ENCODE measurements at places on chromosomes 6 and 20.
A peak's percentile ranks its signal among the peaks of the same experiment; 100 is the strongest.

DNA sequence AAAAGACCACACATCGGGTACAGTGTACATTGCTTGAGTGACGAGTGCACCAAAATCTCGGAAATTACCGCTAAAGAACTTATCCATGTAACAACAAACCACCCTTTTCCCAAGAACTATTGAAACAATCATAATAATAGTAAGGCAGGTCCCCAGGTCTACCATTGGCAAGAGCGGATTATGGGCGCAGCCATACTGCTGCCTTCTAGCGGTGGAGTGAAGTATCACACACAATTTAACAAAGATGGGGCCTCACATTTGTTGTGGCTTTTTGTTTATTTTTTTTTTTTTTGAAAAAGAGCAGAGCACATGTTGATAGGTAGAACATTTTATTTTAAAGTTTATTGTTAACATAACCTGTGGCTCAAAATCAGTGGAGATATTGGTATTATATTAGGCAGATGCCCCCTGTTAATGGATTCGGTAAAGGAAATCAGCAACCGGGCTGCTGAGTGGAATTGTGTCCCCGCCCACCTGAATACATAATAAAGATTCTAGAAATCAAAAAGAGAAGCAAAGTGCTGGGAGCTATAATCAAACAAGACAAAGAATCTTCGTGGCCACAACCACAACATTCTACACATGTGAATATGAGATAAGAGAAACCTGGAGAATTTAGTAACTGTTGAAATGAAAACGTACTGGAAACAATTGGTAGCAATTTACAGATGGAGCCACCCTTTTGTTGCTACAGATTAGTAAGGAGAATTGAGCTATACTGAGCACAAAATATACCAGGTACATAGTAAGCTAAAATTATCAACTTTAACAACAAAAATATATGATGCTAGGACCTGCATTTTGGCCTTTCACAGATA is 94.2 kb upstream of the EXOC2 start:
- DNase-seq, result no peak

DNA sequence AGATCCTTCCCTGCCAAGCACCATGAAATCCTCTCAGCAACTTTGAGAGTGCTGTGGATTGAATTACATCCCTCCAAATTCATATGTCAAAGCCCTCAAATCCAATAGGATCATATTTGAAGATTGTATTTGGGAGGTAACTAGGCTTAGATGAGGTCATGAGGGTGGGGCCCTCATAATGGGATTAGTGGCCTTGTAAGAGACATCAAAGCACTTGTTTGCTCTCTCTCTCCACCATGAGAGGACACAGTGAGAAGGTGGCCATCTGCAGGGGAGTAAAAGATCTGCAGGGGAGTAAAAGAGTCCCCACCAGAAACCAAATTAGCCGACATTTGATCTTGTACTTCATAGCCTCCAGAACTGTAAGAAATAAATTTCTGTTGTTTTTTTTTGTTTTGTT is 298.2 kb downstream of the SAMD5 start:
- no peak for DNase-seq

GRCh38 chr6:17125407-17125806 is 23.6 kb downstream of the STMND1 start:
- no peak for DNase-seq

GRCh38 chr20:23360531-23360930 is 1.5 kb upstream of the GZF1 start:
- no peak for DNase-seq

GRCh38 chr6:111417181-111417585 is 65.8 kb downstream of the REV3L start:
- DNase-seq, result no peak

DNA sequence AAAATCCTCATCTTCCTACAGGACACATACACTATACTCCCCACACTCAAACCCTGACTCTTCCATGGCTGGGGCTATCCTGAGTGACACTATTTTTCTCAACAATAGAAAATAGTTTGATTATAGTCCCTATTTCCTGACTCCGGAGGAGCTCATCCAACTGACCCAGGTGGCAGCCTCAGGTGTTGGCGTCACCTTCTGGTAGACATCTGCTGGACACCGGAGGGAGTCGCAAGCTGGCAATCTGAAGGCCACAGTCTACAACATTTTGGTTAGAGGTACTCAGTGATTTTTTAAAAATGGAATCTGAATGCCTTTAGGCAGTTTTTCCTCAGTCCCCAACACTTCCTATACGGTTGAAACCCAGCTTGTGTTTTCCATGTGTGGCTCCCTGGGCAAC is 32.2 kb upstream of the OCSTAMP start:
- DNase-seq, result no peak

DNA sequence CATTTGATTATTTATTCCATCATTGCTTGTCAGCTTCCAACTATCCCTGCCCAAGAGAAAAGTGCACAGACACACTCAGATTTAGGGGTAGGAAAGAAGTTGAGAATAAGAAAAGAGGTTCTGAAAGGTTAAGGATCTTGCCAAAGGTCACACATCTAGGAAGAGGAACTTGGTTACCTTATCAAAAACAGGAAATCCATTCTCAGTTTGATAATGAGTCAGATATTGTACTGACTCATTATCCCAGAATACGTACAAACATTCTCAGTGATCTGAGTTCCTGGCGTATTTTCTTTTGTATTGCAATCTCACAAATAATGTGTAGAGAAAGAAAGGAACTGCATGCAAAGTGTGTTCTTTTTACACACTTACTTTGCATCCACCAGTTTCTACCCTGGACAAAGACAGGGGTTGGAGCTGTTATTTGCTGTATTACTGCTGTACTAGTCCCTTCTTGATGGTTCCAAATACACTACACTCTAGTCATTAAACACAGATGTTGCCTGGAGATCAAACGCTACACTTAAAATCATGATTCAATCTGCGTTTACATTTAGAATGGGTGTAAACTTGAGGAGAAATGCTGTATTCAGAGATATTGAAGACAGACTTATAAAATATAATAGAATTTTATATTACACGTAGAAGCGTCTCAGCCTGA is 545.7 kb downstream of the PRKN start:
- no peak for DNase-seq

GRCh38 chr6:126002755-126003679 is 16.7 kb downstream of the TRMT11 start:
- no peak for DNase-seq

DNA sequence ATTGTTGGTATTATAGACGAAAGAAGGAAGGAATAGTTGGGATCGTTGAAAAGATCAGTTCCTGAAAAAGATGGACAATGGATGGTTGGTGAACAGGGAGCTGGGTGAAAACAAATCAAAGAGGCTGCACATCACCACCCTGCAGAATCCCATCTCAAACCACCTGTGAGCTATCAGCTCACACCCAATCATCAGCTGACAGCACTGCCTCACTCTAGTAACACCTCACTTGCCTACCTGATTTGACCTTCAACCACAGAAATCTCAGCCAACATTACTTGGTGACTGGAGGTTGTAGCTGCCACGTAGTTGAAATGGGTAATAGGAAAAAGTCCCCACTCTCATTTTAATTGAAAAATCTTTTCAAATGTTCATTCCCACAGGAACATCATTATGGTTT is 101.8 kb upstream of the DST start:
- DNase-seq, result no peak

DNA sequence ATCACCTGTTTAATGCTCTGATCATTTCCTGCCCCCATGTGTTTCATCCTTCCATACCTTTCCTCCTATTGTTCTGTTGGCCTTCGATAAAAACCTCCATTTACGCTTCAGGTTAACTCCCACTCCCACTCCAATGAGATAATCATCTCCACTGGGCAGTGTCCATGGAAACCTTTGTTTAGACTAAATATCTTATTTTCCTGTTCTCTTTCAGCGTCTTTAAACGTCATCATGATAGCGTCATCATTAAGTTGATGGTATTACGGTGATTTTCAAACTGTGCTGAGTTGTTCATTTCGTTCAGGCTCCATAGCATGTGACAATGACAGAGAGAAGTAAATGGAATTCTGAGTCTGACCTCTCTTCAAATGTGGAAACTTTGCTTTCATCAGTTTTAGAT is 970.5 kb upstream of the SLC35B3 start:
- DNase-seq, result no peak

DNA sequence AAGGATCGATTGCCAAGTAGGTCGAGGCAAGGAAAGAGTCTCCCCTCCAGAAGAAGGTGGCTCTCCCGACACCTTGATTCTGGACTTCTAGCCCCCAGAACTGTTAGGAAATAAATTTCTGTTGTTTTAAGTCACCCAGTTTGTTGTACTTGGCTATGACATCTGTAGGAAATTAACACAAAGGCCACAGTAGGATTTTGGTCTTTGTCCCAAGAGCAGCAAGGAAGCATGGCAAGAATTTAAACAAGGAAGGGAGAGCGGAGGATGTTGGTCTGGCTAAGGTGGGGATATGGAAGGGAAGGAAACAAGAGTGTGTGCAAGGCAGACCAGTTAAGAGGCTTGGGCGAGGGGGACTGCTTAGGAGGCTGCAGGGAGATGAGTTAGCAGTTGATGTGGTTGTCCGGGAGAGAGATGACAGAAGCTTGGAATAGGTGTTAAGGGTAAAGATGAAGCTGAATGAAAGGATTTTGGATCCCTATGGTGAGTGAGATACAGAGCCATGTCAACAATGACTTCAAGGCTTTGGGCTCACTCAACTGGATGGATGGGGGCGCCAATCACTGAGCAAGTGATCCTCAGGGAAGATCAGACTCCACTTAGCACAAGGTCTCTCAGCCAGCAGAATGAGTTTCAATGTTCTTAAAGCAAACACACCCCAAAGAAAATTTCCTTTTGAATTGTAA is 140.5 kb upstream of the ZNF217 start:
- DNase-seq, result no peak

DNA sequence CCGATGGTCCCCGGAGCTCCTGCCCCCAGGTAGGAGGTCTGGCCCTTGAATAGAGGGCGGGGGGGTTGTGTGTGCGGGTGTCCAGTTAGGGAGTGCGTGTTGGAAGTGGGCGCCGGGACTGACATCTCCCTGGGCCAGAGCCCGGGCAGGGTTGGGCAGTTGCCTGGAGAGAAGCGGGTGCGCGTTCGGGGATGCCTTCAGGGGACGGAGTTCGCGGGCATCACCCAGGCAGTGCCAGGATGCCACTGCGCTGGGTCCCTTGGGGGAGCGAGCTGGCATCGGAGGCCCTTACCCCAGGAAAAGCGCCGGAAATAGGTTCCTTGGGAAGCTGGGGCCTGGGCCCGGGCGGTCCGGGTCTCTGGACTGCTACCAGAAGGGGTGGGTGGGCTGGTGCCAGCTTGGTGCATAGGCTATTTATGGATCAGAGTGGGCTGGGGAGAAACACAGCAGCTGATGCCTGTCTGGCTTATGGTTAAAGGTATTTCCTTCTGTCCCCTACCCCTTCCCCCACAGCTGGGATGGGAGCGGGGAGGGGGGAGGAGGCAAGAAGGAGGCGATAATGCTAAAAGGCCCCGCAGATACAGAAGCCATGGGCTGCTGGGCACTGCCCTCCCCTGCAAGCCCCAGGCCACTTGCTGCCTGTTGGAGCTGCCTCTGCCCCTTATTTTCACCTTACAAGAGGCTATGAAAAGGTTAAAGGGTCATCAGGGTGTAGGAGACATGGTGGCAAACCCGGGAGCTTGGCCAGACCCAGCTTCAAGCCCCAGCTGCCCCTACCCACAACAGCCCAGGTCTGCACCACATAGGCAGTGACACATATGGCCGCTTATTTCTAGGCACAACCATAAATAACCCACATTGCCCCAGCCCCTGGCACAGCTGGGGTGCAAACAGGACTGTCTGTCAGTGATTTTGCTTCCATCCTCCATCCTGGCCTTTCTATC is 638 bp downstream of the PACSIN1 start:
- DNase-seq, result no peak

GRCh38 chr20:10868299-10868698 is 194.5 kb upstream of the JAG1 start:
- DNase-seq, result no peak

DNA sequence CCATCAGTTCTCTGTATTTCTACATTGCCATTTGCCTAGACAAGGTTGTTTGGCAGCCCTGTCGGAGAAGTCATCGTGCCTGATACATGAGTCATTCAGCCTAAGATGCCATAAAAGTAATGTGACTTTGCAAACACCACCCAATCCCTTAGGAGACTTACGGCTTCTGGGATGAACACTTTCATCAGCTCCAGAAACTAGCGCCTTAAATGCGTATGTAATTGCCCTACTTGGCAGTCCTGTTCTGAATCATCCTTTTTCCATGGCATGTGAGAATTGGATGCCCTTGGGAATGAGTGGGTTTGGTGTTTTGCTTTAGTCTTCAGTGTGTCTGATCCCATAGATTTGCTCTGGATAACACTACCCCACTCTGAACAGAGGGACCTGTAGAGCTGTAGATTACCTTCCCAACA is 158.5 kb downstream of the SASH1 start:
- no peak for DNase-seq

DNA sequence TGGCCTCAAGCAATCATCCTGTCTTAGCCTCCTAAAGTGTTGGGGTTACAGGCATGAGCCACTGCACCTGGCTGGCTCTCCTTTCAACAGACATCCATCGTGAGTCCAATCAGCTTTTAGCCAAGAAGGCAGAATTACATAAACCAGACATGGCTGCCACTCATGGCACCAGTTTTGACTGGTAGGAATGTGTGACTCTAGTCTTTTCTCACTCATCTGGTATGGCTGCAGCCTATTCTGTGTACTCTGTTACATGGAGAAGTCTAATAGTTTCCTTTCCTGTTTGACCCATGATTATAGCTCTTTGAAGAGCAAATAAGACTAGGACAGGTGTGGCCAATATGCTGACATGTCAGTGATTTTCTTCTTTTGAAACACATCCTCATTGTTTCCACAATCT is 27.0 kb upstream of the RNF144B start:
- no peak for DNase-seq

GRCh38 chr6:127457456-127458064 is 1.6 kb downstream of the KIAA0408 start:
- no peak for DNase-seq

- no peak for DNase-seq
Observed at GRCh38 chr6:154462425-154462824, 48.1 kb downstream of the CNKSR3 start.

DNA sequence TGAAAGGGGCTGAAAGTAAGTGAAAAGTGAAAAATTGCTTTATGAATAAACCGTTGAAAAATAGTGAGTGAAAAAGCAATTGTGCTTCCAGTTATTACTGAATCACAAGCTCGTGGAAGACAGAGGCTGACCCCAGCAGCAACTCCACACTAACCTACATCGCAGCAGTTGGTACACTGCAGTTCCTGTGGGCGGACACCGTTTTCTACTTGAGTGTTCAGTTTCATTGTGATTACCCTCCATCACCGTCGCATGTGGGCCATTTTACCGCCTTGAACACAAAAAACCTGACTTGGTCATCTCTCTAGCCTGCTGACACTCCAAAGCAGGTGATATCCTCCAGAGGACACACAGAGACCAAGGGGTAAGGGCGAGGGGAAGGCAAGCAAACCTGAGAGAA is 28.4 kb downstream of the PRDM1 start:
- peak; percentile 79 for DNase-seq
